ENCODE measurements at places on chromosomes 4 and X.

DNA sequence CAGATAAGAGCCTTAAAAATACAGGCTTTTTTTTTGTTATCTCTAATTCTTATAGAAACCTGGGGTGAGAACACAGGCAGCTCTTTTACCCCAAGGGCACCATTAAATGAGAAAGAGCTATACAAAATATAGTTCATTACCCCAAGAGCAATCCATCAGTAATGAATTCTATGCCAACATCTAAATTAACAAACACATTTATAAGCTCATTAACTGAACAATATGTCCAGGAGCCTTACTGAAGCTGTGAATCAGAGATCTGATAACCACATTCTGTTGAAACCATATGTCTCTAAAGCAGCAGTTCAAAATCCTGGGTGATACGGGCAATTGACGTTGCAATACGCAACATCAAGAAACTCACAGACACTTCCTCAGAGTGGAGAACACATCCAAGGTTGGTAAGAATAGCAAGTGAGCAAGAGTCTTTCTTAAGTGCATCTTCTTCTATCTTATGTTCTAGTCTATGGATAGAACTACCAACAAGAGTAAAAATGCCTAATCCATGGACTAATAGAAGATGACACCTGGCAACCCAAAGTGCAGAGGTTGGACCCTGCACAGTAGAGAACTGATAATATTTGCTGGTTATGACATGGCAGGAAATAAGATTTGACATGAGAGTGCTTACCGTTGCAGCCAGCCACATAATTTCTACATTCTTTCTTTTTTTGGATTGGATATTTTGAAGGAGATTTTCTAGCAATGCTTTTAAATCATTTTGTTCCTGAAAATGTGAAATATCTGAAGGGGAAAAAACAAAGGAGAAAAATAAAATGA is 449.3 kb downstream of the IL15 start:
- H3K27me3 ChIP-seq: no peaks in the 10 kb centered on the region
- peaks cover 9% of the 10 kb centered on the region for H3K4me1 ChIP-seq
- no peak overlapping the region for H3K27ac ChIP-seq
- DNase-seq: no peak
- no peak overlapping the region for H3K4me3 ChIP-seq

DNA sequence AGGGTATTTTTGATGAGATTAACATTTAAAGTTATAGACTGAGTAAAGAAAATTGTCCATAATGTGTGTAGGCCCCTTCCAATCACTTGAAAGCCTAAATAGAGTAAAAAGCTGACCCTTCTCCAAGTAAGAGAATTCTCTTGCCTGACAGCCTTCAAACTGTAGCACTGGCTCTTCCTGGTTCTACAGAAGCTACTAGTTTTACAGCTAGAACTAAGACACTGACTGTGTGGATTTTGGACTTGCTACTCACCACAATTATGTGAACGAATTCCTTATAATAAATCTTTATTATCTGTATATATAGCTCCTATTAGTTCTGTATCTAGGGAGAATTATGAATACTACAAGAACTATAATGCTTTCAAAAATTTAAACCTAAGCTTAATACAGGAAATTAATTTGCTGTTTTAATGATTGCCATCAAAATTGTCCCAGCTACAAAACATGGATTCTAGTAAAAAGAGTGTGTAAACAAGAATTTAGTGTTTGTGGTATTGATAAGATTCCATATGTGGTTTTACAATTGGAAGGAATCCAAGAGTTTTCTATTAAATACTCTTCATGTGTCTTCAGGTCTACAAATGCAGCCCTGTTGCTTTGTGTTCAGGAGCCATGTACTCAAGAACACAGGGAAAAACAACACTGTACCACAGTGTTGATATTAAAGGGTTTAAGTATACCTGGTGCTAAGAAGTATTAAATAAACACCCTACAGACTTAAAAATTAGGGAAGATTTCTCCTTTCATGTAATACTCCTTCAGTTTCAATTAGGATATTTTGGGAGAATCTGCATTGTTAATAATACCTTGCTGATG is 366.5 kb downstream of the CXXC4 start:
- H3K27me3 ChIP-seq: no peaks in the 10 kb centered on the region
- no peak for DNase-seq
- H3K36me3 ChIP-seq: no peaks in the 10 kb centered on the region
- H3K4me1 ChIP-seq: no peaks in the 10 kb centered on the region
- no peak overlapping the region for H3K27ac ChIP-seq

DNA sequence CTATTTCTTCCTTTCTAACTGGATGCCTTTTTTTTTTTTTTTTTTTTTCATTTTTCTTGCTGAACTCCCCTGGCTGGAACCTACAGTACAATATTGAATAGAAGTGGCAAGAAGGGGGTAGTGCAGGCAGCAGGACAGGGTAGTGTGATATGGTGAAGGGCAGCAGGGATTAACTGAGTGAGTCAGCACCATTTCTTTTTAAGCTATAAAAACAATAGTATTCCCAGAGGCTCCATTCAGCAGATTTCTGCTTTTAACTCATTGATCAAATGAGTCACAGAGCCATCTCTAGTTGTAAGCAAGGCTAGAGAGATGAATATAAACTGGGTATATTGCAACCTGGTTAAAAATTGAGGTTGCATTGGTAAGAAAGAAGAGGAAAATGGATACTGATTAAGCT is 53.6 kb upstream of the SETD7 start:
- no peak overlapping the region for H3K4me3 ChIP-seq
- no peak for DNase-seq
- no peaks in the 10 kb centered on the region for H3K36me3 ChIP-seq
- no peak overlapping the region for H3K27ac ChIP-seq

- DNase-seq: no peak
- no peaks in the 10 kb centered on the region for H3K27me3 ChIP-seq
- H3K4me1 ChIP-seq: no peaks in the 10 kb centered on the region
- no peak overlapping the region for H3K4me3 ChIP-seq
These were observed 25.9 kb upstream of the LNX1 start for GRCh38 chr4:53617101-53617680.

DNA sequence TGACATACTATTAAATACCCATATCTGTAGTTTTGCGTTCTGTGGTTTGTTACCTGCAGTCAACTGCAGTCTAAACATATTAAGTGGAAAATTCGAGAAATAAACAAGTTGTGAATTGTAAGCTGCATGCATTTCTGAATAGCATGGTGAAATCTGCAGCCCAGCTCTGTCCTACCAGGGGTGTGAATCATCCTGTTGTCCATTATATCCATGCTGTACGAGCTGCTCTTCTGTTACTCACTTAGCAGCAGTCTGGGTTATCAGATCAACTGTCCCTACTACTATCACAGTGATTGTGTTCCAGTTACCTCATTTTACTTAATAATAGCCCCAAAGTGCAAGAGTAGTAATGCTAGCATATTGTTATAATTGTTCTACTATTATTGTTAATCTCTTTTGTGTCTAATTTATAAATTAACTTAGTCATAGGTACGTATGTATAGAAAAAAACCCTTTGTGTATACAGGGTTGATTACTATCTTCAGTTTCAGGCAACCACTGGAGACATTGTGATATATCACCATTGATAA is 173.7 kb upstream of the FAT4 start:
- no peak overlapping the region for H3K27ac ChIP-seq
- H3K36me3 ChIP-seq: no peaks in the 10 kb centered on the region
- no peaks in the 10 kb centered on the region for H3K4me1 ChIP-seq
- no peak for DNase-seq
- H3K27me3 ChIP-seq: no peaks in the 10 kb centered on the region

DNA sequence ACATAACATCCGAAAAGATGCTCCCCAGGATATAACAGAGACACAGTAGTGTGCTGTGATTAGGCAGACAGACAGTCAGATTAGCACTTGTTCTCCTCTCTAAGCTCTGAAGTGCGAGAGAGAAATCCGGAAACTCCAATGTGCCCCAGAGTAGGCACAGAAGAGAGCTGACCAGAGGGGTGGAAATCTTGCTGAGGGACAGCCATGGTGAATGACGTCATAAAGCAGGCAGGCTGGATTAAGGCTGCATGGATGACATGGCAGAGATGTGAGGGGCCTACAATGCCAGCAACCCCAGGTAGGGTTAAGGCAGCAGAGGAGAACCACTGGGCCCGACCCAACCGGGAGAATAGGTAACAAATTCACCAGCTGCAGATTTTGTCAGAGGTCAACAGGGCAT is 53.3 kb downstream of the MEPE start:
- no peaks in the 10 kb centered on the region for H3K4me1 ChIP-seq
- DNase-seq: no peak
- no peak overlapping the region for H3K27ac ChIP-seq
- H3K36me3 ChIP-seq: no peaks in the 10 kb centered on the region
- no peak overlapping the region for H3K4me3 ChIP-seq
- no peaks in the 10 kb centered on the region for H3K27me3 ChIP-seq

Data from tibial nerve (tissue), 4 donors.